ENCODE measurements at places on chromosomes 6 and 20.

- DNase-seq = no peak
Observed at GRCh38 chr6:166584853-166585429, 1.5 kb downstream of the RAMACL start.

DNA sequence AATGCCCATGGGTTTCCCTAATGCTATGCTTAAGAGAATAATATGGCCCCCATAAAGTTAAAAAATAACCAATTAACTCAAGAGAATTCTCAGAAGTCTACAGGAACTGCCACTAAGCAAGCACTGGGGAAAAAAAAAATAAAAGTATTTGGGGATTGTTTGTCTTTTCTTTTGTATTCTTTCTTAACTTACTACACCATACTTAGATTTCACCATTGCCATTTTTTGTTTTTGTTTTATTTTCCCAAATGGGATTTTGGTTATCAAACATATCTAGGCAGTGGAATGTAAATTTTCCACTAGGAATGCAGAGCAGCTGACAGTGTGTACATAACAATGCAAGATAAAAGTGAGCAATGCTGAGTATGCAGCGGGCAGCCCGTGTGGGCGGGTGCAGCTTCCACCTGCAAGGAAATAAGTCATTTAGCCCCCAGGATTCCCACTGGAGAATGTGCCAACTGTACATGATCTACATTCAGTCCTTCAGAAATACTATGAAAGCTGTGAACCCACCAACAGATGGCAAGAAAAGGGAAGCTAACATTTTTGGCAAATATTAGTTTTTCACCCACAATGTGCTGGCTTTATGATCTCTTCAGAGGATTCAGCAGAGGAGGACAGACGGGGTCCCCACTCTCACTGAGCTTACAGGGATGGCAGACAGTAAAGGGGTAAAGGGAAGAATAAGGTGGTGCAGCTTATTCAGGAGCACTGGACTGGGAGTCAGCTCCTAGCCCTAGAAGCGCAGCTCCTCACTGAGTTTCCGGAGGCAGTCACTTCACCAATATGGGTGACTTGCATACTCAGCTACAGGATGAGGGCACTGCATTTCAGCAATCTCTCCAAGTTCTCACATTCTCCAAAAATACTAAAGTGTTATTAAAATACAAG, 44.4 kb downstream of the DCDC2 start:
- DNase-seq = no peak

DNA sequence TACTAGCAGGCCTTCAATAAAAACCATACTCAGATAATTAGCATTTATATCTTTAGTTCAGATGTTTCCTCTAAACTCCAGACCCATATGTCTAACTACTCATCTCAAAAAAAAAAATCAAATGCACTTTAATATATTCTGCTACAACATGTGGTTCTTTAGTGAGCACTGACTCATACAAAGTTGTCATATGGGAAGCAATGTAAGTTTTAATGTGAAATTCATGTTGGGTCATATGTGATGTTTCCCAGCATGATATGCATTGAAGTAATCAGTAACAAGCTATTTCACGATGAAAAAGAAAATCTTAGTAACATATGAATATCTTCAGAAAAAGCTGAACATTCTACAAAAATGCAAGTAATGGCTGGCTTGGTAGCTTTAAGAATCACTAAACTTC, 859.7 kb upstream of the ADGRB3 start:
- no peak for DNase-seq

- DNase-seq = no peak
Observed at GRCh38 chr6:20589266-20589665, 55.0 kb downstream of the CDKAL1 start.

- no peak for DNase-seq
Observed at GRCh38 chr6:47041741-47042140, 391 bp downstream of the ADGRF1 start.

- DNase-seq = no peak
Observed at GRCh38 chr6:44680202-44680720, 292.8 kb downstream of the CDC5L start.

GRCh38 chr6:3045777-3046176, 22.5 kb upstream of the RIPK1 start:
- no peak for DNase-seq

- no peak for DNase-seq
Observed at GRCh38 chr20:56362833-56363413, 4.1 kb downstream of the FAM210B start.

GRCh38 chr6:134303891-134304290, 14.0 kb downstream of the SGK1 start:
- DNase-seq = no peak

DNA sequence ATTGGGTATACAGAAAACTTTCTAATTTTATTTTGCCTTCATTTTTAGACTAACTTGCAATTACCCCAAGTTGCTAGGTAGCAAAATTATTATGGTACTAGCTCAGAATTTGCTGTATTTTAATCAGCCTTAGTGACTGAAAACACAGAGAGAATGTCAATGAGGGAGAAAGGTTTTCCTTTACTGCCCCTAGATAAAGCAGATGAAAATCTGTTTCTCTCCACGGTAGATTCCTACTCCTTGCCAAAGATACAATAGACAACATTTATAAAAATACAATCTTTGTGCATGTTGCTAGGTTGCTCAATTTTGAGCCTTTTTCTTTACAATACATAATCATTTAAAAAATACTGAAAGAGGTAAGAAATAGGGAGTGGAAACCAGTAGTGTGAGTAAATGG, 222.2 kb downstream of the BCKDHB start:
- DNase-seq = no peak

- no peak for DNase-seq
Observed at GRCh38 chr20:10297684-10298240, 79.1 kb downstream of the SNAP25 start.

Measured in stimulated activated naive CD4-positive, alpha-beta T cell treated with Interleukin-2 at 50 U/mL for 16 hours (primary cell).